ENCODE measurements at places on chromosomes 13 and 19.

- no peak for DNase-seq
Measured at GRCh38 chr13:45109102-45109720, 11.1 kb upstream of the GTF2F2 start.

GRCh38 chr19:42176990-42177685, 40.3 kb downstream of the DEDD2 start:
- DNase-seq, result peak; percentile 42

DNA sequence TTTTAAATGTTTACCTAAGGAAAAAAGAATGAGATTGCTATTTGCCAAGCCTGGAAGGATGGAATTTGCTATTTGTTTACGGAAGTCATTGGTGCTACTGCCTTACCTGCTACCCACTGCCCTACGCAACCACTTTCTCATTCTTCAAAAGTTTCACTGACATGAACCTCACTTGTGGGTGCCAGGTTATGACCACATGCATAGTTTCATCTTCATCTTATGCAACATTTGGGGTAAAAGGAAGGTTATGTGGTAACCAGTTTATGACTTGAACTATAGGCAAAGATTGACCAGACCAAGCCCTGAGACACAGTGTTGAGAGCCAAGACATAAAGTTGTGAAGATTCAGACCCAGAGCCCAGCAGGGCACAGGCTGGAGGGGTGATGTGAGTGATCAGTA, 142.5 kb downstream of the LACC1 start:
- no peak for DNase-seq

GRCh38 chr19:49554701-49555181, 25.6 kb downstream of the NOSIP start:
- no peak for DNase-seq

DNA sequence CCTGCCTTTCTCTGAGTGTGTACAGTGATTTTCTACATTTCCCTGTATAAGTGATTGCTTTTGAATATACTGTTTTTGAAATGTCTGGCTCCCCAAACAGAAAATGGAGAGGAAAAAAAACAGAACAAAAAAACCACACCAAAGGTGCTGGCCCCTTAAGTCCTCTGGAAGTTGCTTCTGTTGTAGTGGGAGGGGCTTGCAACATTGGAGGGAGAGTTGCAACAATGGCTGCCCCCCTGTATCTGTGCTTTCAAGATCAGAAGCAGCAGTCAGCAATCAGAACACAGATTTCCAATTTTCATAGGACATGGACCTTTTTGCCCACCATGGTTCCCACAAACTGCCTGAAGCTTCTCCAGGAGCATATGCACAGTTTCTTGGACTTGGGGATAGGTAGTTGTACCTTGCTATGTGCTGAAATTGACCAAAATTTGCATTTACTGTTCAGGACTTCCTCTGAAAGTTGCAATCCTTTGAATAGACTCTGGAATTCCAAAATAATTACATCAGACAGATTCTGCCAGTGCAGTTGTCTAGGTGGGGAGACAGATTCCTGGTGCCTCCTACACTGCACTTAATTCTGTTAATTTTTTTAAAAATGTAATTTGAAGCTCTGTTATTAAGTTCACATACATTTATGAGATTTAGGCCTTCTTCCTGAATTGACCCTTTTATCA, 13.8 kb downstream of the BIVM start:
- no peak for DNase-seq

- no peak for DNase-seq
Measured at GRCh38 chr19:41705393-41706174, 2.8 kb upstream of the CEACAM5 start.

GRCh38 chr13:20311596-20311995, 79.5 kb upstream of the GJB6 start:
- DNase-seq, result no peak

- DNase-seq, result no peak
Measured at GRCh38 chr19:14150770-14151661, 14.6 kb upstream of the ASF1B start.

DNA sequence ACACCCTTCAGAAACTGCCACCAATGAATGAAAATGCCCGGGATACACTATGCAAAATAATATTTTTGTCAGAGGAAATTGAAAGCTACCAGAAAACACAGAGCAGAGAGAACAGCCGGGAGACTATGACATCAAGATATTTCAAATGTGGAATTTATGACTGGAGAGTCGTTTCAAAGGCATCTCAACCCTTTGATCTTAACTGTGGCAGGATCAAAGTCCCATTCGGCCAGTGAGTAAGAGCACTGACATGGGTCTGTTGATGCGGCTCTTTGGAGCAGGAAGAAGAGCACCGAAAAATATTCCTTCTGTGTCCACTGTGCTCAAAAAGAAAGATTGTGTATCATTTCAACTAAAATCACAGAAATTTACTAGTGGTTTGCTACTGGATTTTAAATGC, 201.9 kb downstream of the RFC3 start:
- DNase-seq, result no peak

DNA sequence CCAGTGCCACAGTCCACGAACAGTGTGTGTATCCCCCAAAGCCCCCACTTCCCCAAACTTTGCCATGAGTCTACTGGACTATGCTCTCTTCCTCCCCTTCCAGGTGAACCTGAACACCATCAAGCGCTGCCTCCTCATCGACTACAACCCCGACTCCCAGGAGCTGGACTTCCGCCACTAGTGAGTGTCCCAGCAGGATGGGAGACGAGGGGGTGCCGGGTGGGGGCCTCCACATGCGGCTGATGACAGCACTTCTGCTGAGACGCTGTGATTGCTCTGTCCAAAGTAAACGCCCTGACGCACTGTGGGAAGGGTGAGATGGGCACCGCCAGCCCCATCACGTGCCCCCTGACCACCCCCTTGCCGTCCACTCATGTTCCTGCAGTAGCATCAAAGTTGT, 2.0 kb upstream of the P2RY11 start:
- no peak for DNase-seq

GRCh38 chr13:97120346-97120745, 101.8 kb upstream of the MBNL2 start:
- DNase-seq, result no peak

DNA sequence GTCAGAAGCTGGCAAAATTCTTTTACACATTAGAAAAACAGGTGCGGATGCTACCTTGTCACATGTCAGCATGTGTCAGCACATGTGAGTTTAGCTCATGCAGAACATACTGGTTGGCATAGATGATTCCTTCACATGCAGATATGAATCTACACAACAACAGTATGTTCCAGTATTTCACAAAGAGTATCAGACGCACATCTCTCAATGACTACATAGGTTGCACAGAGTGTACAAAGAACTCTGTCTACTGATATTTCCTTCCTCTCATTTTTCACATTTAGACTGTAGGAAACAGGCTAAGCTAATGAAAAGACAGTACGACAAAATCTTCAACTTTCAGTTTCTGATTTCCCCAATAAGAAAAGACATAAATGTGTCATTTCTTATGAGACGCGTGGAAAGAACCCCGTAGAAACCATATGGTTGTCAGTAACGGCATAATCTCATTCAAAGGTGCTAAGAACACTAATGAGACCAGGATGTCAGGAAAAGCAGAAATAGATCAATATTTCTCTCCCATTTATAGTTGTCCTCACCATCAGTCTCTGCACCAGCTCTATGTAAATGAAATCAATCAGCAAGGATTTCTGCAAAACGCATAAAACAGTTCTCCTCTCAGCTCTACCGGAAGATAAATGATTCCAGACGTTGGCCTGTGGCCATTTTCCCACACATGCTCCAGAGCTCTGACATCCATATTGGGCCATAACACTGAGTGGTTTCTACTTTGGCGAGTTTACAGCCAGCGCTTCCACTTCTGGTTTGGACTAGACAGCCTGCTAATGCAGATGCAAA, 81.2 kb downstream of the STARD13 start:
- DNase-seq, result no peak

DNA sequence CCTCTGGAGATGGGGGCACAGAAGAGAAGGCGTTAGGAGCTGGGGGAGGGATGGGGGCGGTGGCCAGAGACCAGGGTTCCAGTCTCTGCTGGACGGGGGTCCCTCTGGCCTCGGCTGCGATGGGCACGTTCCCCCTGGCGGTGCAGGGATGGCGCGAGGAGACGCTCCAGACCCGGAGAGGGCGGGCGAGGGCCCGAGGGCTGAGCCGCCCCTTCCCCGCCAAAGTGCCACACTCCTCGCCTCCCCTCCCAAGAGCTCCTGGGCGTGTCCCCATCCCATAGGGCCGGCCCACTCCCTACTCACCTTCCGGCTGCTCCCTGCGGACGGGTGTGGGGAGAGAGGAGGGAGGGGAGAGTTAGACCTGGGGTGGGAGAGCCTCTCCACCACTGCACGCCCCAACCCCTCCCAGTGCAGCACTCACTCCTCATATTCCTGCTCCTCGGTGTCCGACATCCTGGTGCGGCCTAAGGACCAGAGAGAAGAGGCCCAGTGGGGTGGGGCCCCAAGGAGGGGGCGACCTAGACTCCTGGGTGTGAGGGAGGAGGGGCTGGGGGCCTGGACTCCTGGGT, 2.2 kb downstream of the TNNT1 start:
- DNase-seq, result no peak

DNA sequence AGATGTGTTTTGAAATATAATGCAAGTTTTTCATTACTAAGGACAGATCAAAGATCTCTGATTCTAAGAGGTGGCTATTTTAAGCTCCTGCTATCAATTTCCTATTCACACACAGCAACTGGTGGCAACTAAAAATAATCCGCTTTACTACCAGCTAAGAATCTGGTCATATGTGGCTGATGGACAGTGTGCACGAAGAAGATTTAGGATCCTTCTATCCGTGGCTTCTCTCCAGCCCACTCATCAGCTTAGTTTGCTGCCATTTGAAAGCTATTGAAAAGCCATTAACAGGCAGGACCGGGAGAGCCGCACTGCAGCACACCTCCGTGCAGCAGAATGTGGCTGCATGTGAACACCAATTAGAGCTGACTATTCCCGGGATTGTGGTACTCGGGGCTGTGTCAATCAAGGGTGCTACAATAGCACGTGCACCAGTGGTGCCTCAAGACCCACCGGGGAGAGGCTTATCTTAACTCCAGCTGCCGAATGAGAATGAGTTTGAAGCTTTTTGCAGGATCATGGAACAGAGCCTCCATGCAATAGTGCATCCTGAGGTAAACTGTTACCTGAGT, at the start of gene MYO16:
MYO16 (plus strand) TSS at position 431 of the 572 bp plus-strand sequence. CDS start 234 bp downstream, outside the sequence.
- no peak for DNase-seq

DNA sequence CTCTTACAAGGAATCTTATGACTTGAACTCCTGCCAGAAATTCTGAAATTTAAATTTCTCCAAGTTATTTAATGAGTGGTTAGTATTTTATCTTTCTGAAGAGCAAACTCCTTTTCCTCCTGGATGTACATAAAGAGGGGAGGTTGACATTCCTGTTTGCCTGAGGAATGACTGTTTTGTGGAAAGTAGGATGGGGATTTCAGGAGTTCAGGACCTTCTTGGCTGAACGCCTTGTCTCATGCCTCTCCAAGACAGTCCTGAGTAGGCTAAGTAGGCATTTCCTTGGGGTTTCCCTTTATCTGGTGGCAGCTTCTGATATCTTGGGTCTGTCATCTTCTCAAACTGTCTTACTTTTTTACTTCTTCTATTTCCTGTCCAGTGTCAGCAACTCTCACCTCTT, 356.6 kb downstream of the TDRD3 start:
- no peak for DNase-seq

DNA sequence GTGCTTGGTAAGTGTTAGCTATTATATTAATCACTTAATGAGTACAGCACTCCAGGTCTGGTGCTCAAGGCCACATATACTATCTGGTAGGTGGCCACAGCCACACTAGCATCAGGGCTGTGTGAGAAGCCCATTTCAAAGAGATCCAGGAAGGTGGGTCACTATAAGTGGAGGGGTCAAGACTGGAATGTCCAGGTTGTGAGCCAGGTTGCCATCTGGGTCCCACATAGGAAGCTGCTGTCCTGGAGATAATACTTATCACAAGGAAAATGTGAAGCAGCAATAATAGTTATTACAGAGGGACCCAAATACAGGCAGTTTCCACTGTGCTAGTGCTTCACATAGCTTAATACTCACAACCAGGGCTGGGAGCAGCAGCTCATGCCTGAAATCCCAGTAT, 13.1 kb downstream of the C19orf47 start:
- no peak for DNase-seq

- DNase-seq, result no peak
Measured at GRCh38 chr19:39906820-39907611, 27.4 kb downstream of the FCGBP start.

DNA sequence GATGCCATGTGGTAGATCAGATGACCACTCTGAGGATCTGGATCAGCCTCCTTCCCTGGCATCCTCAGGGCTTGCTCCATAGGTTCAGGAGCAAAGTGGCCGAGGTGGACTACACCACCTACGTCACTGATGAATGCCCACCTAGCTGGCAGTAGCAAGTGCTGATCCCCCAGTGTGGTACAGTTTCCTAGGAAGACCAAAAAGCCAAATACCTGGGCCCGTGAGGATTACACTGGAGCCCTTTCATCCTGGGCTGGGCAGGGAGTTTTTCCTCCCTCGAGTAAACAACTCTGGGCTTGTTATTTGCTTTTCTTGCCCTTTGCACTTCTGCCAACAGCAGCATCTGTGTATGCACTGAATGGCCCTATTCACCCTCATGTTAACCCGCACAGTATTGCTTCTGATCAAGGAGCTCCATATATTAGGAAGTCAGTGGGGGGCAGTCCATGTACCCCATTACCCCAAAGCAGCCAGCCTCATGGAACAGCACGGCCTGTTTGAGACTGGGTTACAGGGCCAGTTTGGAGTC, 3.3 kb upstream of the MYADM start:
- DNase-seq, result no peak

- DNase-seq, result no peak
Measured at GRCh38 chr13:27639186-27639585, 17.5 kb downstream of the POLR1D start.

- DNase-seq, result no peak
Measured at GRCh38 chr19:55559684-55560083, 14.3 kb upstream of the SBK3 start.

- no peak for DNase-seq
Measured at GRCh38 chr13:27298849-27299248, 28.2 kb downstream of the RASL11A start.

GRCh38 chr19:1401138-1401888, at the start of gene GAMT:
Gene GAMT, minus strand, starts transcription at chr19:1401542. Its CDS starts 66 bp downstream, at chr19:1401476.
- DNase-seq, result no peak

- DNase-seq, result no peak
Measured at GRCh38 chr19:48696353-48697010, 711 bp downstream of the FUT2 start.

DNA sequence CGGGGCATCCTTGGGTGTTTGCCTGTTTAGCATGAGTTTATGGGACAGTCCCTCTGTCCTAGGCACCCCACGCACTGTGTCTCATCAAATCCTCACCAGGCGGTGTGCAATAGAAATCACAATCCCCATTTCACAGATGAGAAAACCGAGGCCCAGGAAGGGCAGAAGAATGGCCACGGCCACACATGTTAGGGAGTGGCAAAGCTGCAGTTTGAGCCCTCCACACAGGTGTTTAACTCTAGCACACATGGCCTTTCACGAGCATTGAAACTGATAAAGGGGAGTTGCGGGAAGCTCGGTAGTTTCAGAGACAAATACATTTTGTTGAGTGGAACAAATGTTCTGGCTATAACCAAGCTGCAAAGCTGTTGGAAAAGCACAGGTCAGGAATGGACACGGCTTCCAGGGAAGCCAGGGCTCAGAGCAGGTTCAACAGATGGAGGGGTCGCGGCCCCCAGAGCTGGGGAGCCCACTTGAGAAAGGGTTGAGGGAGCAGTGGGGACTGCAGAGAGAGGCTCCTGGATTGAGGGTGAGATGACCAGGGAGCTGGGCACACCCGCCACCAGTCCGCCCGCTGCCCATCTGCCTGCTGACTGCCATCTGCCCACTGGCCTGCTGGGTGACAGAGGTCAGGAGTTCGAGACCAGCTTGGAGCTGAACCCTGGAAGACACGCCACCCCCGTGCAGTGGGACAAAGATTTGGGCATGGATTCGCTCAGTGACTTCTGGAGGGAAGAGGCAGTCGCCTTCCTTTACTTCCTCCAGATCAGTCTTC, 154.7 kb downstream of the URI1 start:
- no peak for DNase-seq

All from activated CD8-positive, alpha-beta memory T cell treated with anti-CD3 and anti-CD28 coated beads for 4 hours (primary cell).